Uterus (tissue), 4 donors: ENCODE measurements at places on chromosomes 3 and 15.

- peak overlapping the region; percentile 79 for H3K27ac ChIP-seq
- H3K27me3 ChIP-seq: no peaks in the 10 kb centered on the region
- no peaks in the 10 kb centered on the region for H3K4me1 ChIP-seq
- DNase-seq: peak; percentile 16
Observed at GRCh38 chr3:195195321-195196209, 75.4 kb downstream of the XXYLT1 start.

GRCh38 chr3:149314807-149315578 is 18.4 kb downstream of the TM4SF18 start:
- no peaks in the 10 kb centered on the region for H3K27me3 ChIP-seq
- no peak for DNase-seq
- H3K27ac ChIP-seq: no peak overlapping the region
- H3K4me1 ChIP-seq: no peaks in the 10 kb centered on the region
- H3K4me3 ChIP-seq: no peak overlapping the region

- peak overlapping the region; percentile 17 for H3K4me3 ChIP-seq
- peak; percentile 16 for DNase-seq
- H3K4me1 ChIP-seq: no peaks in the 10 kb centered on the region
Observed at GRCh38 chr3:69998759-69999139, 784 bp upstream of the SAMMSON start.

DNA sequence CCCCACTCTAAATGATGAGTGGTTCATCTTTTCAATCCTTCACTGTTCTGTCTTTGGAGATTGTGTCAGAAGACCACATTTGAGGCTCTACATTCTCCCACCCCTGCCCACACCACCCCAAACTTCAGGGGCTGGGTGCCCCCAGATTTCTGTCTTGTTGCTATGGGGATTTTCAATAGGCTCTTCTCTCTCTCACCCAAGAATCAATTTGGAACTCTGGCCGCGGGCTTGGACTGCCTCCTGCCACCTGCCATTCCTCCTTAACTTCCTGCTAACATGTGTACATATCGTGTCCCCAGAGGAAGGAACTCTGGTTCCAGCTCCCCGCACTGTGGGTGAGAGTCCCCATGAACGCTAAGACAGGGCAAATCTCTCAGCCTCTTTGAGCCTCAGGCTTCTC is 67.4 kb upstream of the LARS2 start:
- H3K27ac ChIP-seq: no peak overlapping the region
- H3K4me1 ChIP-seq: no peaks in the 10 kb centered on the region
- no peaks in the 10 kb centered on the region for H3K27me3 ChIP-seq
- no peak overlapping the region for H3K4me3 ChIP-seq
- DNase-seq: no peak

DNA sequence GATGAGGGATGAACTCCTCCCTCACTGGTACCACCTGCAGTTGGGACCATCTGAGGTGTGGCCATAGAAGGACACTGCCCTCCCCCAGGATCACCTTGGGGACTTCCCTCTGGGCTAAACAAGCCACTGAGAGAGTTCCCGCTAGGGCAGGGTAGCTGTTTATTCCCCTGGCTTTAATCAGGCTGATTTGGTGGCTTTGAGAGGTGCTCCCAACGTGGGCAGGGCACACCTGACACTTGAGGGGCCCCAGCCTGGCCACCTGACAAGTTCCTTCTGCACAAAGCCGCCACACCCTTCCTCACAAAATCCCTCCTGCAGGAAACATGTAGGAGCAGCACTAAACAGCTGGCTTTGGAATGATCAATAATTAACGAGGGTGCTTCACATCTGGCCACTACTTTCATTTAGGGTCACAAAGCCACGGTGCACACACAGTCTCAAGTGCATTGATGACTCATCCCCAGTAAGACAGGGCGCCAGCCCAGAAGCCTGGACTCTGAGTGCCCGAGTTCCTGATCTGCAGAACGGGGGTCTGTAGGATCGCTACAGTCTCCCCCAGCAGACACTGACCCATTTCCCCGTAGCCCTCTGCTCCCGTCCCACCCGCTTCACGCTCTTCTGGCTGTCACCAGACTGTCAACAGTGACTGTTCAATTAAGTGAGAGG is 75.1 kb downstream of the ATP10A start:
- no peaks in the 10 kb centered on the region for H3K27me3 ChIP-seq
- no peak overlapping the region for H3K27ac ChIP-seq
- H3K36me3 ChIP-seq: no peaks in the 10 kb centered on the region
- H3K4me1 ChIP-seq: peaks cover 12% of the 10 kb centered on the region
- DNase-seq: no peak

DNA sequence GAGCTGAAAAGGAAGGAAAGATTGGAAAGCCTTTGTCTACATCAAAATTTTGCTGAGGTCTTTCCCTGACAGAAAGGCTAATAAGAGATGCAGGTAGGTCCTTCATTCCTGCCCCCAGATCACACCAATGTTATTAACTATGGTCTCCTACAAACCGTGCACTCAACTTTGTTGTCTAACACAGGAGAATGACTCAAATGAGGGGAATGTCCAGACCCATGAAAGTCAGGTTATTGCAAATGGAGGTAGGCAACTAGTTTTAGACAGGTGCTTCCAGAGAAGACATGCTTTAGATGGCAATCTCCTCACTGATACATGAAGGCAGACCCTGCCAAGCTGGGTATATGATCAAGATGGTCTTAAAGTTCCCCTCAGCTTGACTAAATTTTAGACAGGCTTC is 51.0 kb downstream of the NFKBIZ start:
- no peaks in the 10 kb centered on the region for H3K27me3 ChIP-seq
- no peak for DNase-seq
- no peak overlapping the region for H3K27ac ChIP-seq
- H3K4me1 ChIP-seq: no peaks in the 10 kb centered on the region
- H3K36me3 ChIP-seq: no peaks in the 10 kb centered on the region

- no peaks in the 10 kb centered on the region for H3K27me3 ChIP-seq
- H3K4me3 ChIP-seq: no peak overlapping the region
- DNase-seq: no peak
- H3K4me1 ChIP-seq: no peaks in the 10 kb centered on the region
- H3K36me3 ChIP-seq: no peaks in the 10 kb centered on the region
- H3K27ac ChIP-seq: no peak overlapping the region
Observed at GRCh38 chr3:128846486-128846891, 32.9 kb upstream of the ACAD9 start.

DNA sequence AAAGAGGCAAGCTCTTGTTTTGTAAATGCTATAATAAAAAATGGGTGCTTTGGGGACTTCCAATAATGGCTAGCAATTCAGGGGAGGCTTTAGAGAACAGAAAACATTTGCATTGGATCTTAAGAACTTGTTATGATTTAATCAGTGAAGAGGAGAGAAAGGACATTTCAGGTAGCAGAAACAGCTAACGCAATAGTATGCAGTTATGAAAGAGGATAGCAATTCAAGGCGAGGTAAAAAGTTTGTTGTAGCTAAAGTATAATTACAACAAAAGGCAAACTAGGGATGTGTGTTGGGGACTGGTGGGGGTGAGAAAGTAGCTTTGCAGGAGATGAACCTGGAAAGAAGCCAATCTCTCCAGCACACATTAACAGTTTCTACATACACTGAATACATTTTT is 558.7 kb upstream of the SEMA6D start:
- H3K4me1 ChIP-seq: no peaks in the 10 kb centered on the region
- no peaks in the 10 kb centered on the region for H3K36me3 ChIP-seq
- no peak for DNase-seq
- H3K4me3 ChIP-seq: no peak overlapping the region
- no peak overlapping the region for H3K27ac ChIP-seq
- H3K27me3 ChIP-seq: no peaks in the 10 kb centered on the region
